ENCODE measurements at places on chromosomes 4 and X.

- no peak for DNase-seq
These were observed 22.7 kb downstream of the TENM3 start for GRCh38 chr4:182265881-182266280.

DNA sequence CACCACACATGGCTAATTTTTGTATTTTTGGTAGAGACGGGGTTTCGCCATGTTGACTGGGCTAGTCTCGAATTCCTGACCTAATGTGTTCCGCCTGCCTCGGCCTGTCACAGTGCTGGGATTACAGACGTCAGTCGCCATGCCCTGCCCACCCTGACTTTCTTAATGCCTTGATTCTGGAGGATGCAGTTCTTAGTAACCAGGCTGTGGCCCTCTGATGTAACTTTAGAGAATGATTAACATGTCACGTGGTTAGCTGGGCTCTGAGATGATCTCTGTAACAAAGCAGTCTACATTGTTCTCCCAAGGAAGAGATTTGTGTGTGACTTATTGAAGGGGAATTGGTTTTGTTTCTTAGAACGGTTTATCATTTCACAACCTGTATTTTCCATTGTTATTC is 30.6 kb downstream of the ANK2 start:
- no peak for DNase-seq

DNA sequence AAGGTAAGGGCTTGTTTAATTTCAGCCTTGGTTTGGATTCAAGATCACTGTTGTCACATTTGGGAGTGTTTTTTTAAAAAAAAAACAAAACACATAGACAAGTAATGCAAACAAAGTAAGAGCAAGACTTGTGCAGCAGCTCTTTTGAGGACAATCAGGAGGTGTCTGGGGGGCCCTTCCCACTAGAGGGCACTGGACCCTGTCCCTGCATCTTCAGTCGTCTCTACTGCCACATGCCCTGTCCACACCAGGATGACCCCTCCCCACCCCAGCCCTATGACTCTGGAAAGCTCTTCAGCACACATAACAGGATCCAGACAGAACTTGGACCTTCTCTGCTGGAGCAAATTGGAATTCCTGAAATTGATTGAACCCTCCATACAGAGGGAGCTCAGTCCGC is 71.0 kb downstream of the USP46 start:
- DNase-seq: no peak

DNA sequence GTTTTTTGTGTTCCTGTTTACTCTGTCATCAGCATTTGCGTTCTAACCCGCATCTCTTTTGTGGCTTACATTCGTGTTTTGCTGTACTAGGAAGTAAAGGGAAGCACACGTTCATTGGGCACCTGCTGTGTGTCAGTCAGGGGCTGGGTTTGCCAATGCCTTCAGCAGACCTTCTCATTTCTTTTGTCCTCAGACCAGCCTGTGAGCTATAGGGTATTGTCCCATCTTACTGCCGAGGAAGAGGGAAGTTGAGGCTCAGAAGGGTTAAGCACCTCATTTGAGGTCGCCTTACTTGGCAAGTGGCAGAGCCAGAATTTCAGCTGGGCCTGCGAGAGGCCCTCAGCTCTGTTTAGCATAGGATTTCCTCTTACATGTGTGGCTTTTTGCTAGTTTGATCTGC is 8.7 kb downstream of the TBC1D14 start:
- DNase-seq: no peak

DNA sequence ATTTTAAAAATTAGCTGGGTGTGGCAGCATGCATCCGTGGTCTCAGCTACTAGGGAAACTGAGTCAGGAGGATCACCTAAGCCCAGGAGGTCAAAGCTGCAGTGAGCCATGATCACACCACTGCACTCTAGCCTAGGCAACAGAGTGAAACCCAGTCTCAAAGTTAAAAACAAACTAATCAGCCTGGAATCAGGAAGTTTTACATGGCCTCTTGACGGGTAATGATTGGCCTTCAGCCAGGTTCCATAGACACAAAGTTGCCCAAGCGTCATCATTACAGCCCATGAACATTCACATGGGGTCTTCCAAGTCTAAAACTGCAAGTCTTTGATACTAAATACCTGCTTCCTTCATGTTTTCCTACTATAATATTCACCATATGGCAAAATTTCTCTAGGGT is 10.0 kb upstream of the RGN start:
- DNase-seq: no peak

GRCh38 chr4:168538632-168539031 is 41.8 kb downstream of the PALLD start:
- DNase-seq: no peak

GRCh38 chr4:143768007-143768591 is 67.6 kb upstream of the FREM3 start:
- no peak for DNase-seq

GRCh38 chr4:139975830-139976272 is 178.1 kb downstream of the MAML3 start:
- no peak for DNase-seq

- DNase-seq: no peak
These were observed 584.6 kb downstream of the PRR32 start for GRCh38 chrX:127404161-127404560.

DNA sequence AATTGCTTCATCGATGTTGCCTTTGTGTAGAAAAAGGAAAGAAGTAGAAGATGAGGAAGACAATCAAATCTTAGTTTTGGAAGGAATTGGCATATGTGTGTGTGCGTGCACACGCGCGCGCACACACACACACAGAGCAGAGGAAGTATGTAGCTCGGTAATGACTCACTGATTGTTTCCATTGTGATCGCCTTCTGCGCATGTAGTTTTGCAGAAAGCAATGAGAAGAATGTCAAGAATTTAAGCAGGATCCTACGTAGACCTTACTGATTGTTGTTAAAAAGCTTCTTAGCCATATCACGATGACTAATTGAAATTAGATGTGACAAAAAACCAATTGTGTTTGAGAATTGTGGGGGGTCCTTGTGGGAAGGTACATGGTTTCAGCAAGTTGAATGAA is 12.8 kb upstream of the LIMCH1 start:
- DNase-seq: no peak

DNA sequence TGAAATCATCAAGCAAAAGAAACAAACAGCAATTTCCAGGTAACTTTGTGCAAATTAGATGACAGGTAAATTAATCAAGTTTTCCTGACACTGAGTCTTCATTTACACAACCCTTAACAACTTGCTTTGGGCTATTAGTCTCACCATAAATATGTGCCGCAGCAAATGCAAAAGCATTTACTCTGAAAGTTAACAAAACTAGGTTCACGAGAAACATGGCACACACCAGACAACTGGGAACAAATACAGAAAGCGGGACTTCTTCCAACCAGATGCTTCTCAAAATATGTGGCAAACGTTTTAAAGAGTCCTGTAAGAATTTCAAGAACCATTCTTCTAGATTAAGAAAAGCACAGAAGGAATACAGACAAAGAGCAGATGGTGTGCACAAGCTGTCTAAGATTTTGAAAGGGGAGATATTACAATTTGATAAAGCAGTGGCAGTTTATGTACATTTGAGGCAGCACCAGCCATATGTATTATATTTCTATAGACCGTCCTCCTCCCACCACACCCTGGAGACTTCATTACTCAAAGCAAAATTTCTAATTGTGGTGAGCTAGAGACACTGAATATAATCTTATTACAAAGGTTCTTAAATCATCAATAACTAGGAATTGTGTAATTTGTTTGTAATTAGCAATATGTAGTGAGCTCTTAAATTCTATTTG is 192.5 kb upstream of the ADAMTS3 start:
- DNase-seq: no peak

- no peak for DNase-seq
These were observed 335.3 kb upstream of the NOCT start for GRCh38 chr4:138680256-138680655.

GRCh38 chr4:114874321-114874720 is 239.1 kb downstream of the NDST4 start:
- no peak for DNase-seq

GRCh38 chr4:10184501-10184938 is 67.9 kb upstream of the WDR1 start:
- no peak for DNase-seq

- DNase-seq: no peak
These were observed 2506.6 kb downstream of the PCDH7 start for GRCh38 chr4:33226783-33227182.

Measured in stimulated activated CD4-positive, alpha-beta T cell treated with anti-CD3 and anti-CD28 coated beads, Interleukin-1b, Interleukin-23, amount 100 ng/mL, for 1 hour (primary cell).